NCI-H1092 (cell line): ENCODE measurements at places on chromosomes 12 and 14.
A peak's percentile ranks its signal among the peaks of the same experiment; 100 is the strongest.

DNA sequence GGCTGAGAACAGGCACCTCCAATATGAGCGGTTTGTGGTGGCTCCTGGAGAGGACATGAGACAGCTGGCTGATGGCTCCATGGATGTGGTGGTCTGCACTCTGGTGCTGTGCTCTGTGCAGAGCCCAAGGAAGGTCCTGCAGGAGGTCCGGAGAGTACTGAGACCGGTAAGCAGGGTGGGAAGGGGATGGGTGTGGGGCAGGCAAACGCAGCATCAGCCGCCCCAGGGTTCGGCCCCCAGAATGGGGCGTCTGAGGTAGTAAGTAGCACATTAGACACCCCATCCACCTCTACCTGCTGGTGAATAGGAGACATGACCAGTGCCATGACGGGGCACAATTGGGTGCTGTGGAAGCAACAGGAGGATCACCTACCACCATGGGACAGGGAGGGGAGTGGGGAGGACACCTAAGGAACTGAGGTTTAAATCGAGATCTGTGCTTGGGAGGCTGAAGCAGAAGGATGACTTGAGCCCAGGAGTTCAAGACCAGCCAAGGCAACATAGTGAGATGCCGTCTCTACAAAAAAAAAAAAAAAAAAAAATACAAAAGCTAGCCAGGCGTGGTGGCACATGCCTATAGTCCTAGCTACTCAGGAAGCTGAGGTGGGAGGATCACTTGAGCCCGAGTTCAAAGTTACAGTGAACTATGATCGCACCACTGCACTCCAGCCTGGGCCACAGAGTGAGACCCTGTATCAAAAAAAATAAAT is 25.5 kb downstream of the ITGA7 start:
- no peak for DNase-seq

- no peak for DNase-seq
Observed at GRCh38 chr12:116319898-116320621, 42.6 kb upstream of the MED13L start.

DNA sequence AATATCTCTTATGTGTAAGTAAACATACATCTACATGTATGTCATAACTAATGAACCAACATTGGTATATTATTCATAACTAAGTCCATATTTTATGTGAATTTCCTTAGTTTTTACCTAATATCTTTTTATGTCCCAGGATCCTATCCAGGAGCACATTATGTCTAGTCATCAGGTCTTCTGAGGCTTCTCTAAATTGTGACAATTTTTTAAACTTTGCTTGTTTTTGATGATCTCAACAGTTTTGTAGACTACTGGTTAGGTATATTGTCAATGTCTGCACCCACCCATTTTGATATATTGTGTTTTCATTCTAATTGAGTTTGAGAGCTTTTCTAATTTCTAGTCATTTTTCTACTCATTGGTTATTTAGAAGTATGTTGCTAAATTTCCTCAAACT is 288.2 kb upstream of the DIO3 start:
- DNase-seq = no peak

GRCh38 chr14:21941885-21942284 is 268.3 kb upstream of the OR4E1 start:
- no peak for DNase-seq

DNA sequence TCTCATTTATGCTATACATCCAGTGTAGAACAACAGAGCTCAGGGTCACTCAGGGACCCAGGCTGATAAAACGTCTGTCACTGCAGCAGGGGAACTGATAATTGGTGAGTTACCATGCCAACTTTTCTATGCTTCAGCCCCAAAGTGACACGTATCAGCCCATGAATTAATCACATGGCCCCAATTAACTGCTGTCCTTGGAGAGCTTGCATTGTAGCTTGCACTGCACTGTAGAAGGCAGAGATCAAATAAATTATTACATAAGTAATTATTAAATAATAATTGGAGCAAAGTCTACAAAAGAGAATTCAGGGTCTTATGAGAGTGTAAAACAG is 144.6 kb downstream of the SUDS3 start:
- no peak for DNase-seq

DNA sequence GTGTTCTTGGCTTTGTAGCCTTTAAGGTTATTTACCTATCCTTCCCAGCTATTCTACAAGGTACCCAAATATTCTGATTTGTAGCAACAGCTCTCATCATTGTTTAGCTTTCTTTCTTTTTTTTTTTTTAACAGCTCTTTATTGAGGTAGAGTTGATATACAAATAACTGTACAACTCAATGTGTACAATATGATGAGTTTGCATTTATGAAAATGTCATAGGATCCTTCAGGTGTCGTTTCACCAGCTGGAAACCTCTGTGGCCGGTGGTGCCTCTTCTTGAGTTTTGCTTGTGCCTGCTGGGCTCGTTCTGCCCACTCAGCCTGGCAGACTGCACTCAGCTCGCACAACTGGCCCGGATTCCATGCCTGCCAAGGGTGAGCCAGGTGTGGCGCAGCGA is 26.9 kb upstream of the TBPL2 start:
- DNase-seq = no peak

GRCh38 chr14:57729208-57730187 is 136.4 kb downstream of the SLC35F4 start:
- DNase-seq = no peak

GRCh38 chr12:109727039-109727723 is 13.6 kb downstream of the FAM222A start:
- DNase-seq = no peak

GRCh38 chr12:51926718-51927117 is 19.4 kb downstream of the ACVRL1 start:
- DNase-seq = no peak

GRCh38 chr12:70052931-70053497 is 190.2 kb upstream of the CNOT2 start:
- DNase-seq = no peak

DNA sequence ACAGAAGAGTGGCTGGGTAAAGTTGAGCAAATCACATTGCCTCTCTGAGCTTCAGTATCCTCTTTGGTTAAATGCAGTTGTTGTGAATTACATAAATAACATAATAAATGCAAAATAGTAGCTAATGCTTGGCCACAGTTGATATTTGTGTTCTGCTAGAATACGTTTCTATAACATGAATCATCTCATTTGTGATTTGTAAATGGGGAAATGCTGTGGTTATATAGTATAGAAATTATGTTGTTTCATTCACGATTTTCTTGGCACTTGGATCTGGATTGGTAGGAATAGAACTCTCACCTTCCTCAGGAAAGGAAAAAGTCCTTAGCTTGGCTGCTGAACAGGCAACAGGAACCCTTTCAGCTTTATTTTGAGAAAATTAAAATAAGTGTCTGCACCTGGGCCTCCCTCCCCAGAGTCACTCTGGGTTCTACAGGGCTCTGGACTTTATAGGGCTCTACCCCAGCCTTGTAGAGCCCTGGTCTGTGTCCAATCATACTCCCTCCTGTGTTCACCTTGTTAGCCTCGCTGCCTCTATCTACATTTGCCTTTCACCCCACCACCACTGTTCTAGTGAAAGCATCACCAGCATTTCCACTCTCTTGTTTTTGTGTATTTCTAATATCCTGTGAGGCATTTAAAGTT is 107.7 kb upstream of the BCAT1 start:
- DNase-seq = no peak

GRCh38 chr14:102095871-102096568 is 9.2 kb upstream of the HSP90AA1 start:
- DNase-seq = no peak

DNA sequence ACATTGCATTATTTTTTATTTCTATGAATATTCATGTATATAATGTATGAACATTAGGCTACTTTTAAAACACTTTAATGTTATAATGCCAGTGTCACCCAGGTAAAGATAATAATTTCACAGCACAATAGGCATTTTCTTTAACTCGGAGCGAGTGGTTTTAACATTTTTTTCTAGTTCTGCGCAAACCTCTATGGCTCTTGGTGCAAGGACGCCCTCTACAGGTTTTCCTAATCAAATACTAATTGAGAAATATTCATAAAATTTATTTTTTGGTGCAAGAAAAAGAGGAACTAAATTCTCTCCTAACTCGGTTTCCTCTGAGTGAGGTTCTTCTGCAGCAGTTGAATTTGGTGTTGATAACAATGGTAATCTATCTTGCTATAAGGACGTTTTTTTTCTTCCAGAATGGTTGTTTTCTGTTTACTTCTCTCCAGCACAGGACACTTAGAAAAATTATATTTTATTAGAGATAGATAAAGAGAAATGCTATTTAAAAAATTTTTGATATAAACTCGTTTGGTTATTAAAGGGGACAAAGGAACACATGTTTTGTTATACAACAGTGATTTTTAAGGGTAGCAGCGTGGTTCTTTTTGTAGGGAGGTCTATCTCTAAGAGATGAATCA is 2.4 kb upstream of the WIF1 start:
- DNase-seq = no peak

DNA sequence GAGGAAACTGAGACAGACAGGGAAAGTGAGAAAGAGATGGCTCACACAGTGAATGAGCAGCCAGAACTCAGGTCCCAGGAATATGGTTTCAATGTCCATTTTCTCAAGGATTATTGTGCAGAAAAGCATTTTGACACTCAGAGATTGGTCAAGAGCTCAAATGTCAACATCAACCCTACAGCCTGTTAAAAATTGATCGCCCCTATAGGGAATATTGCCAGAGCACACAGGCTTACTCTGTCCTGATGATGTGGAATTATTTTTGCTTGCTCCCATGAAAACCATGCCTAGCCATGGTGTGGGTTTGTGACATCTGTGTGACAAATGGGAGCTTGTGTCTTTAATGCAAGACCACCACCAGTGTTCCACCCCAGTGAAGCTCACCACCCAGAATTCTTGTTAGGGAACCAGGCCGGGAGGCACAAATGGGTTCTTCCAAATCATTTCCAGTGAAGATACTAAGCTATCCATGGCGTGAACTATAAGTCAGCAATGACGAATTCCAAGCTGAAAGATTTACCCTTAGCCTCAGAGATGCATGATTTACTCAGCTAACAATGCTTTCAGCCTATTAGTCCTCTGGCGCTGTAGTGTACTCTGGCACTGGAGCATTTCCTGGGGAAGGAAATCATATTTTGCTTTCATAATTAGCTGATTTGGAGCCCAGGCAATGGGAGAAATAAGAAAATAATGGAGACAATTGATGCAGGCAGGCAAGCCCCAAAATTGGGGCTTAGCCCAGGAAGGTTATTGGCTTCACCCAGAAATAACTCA is 1188.2 kb upstream of the TMEM132C start:
- DNase-seq = no peak

- no peak for DNase-seq
Observed at GRCh38 chr12:27474344-27474743, 27.8 kb downstream of the SMCO2 start.

DNA sequence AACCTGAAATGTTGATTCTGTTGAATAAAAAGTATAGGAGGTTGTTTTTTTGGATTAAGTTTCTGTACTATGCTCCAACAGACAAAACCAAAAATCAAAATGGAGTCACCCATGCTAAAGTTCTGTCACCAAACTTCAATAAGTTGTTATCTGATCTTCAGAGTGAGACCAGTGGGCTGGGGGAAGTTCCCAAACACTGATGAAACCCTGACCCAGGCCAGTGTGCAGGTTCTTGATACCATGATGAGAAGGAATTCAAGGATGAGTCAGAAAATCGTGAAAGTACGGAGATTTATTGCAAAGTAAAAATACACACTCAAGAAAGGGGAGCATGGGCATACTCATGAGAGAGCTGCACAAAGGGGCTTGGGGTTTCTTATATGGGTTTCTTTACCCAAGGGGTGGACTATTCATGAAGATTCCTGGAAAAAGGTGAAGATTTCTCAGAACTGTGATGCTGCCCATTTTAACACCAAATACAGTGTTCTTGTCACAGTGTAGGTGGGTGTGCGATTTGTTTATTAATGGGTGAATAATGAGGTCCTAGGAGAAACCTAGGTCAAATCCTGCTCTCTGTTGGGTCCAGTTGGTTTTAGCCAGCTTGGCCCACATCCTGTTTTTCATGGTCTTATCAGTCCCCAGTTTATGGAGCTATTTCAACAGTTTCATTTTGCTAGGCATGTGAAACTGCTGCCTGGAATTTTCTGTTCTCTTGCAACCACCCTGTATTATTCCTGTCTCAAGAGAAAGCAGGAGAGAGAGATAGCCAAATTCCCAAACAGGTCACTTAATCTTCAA is 27.5 kb upstream of the DENND5B start:
- DNase-seq = no peak

GRCh38 chr12:13369474-13370056 is 173.0 kb downstream of the EMP1 start:
- DNase-seq = peak; percentile 38

DNA sequence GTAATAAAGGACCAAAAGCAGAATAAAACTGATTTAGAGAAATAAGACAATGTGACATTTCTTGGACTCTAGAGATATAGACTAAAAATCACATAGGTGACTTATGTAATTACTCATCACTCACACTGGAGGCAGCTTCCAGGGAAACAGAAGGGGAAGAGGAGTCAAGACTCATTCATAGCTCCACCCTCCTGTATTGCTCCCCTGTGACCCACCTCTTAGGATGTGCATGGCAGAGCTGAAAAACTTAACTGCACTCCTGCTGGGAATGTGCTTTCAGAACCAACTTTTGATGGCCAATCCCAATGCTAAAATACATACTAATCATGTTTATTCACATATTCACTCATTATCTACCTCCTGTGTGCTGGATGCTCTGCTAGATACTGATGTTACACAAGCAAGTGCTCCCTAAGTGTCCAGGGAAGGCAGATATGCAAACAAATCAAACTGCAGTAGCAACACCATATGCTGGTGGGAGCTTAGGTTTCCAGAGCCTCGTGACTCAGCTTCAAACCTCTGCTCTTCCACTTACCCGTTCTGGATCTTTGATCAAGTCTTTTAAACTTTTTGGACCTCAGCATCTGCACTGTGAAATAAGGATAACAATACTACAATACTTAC is 316.1 kb downstream of the GALC start:
- DNase-seq = no peak

- DNase-seq = no peak
Observed at GRCh38 chr14:101591121-101591520, 29.8 kb downstream of the DIO3 start.
